ENCODE measurements at places on chromosomes 2 and 18.

DNA sequence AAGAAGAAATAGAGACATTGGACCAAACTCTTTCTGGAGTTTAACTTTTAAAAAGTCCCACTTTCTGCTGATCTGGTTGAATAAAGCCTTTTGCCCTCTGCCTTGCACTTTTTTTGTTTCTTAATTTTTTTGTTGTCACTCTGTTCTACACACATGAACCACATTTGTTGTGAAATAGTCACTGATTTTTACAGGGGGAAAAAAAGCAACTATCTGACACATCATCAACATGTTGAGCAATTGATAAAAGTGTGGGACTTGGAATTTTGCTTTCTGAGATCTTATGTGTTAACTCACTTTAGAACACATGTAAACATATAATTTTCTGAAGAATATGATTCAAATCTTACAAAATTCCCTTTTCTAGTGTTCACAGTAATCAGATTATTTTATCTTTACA, 414.8 kb upstream of the FIGN start:
- no peak for DNase-seq

- DNase-seq: no peak
These were observed 221.4 kb downstream of the ARL4C start for GRCh38 chr2:234275515-234275914.

GRCh38 chr2:19846030-19846429, 55.8 kb downstream of the TTC32 start:
- no peak for DNase-seq

GRCh38 chr2:129233166-129233565, 746.3 kb upstream of the RAB6C start:
- no peak for DNase-seq

DNA sequence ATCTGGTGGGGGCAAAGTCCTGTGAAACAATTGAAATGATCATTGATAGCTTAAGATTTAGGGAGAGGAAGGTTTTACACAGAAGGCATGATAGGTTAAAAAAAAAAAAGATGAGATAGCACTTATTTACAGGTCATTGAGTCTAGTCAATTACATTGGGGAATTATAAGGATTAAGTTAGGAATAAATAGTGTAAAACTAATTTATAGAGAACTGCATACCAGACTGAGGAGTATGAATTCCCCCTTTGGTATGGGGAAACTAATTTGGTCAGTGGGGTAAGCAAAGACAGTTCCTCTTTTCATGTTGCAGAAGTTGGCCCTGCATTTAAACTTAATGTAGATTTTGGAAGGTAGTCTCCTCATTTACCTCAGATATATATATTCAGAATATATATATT, 10.8 kb downstream of the GLS start:
- no peak for DNase-seq

GRCh38 chr2:239376942-239377531, 23.8 kb downstream of the HDAC4 start:
- DNase-seq: no peak

DNA sequence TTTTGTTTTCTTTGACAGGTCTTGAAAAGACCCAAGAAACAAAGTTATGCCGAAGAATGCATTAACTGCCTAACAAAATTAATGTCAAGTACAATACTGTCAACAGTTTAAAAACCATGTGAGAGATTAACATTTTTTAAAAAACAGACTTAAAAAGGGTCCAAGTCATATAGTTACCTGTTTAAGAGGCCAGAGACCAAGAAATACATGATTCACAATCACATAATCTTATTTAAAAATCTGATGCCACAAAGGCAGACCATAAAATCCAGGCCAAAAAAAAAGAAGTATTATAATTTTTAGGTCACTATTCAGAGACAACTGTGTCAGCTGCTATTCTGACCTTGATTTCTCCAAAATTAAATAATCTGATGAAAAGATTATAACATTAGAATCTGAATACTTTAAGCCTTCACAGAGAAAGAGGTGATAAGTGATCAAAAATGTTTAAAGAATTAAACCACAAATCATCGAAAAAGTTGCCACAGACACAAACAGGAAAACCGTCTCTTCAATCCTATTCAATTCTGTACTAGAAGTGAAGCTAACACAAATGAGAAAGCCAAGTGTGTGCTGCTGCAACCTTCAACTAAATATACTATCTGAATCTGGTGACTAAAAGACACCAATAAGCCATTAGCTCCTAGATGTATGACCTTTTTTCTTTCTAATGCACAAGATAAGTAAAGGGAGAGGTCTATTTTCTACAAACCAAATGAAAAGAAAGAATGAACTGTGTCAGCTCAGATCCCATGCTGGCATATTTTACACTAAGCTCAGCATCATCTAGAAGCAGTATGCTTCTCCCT, 286.0 kb downstream of the ZEB2 start:
- no peak for DNase-seq

DNA sequence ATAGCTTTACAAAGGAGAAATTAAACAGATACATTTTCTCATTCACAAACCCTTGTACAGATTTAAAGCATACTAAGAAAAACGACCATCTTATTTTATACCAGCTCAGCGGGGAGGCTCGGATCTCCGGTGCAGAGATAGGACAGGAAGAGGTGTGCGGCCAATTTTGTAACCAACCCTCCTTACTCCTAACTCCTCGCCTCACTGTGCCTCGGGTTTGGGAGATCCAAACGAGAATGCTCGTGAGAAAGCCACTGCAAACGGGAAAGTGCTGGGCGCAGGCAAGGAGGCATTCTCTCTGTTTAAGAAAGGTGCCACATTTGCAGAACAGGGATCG, 1.2 kb downstream of the KDSR start:
- no peak for DNase-seq
